H1 (cell line): ENCODE measurements at places on chromosomes 11 and 22. TPM values are rescaled to one million over a fixed set of nuclear protein-coding genes. Genes with fewer than 3 reads are reported as not detected.

- peak; percentile 44 for DNase-seq
Measured at GRCh38 chr22:46147061-46147460, 3.3 kb upstream of the PPARA start.

GRCh38 chr11:10605941-10606381 is 37.5 kb upstream of the LYVE1 start:
- no peak for DNase-seq

TMEM45B gene
- not detected in 2 replicates for total RNA-seq

DNA sequence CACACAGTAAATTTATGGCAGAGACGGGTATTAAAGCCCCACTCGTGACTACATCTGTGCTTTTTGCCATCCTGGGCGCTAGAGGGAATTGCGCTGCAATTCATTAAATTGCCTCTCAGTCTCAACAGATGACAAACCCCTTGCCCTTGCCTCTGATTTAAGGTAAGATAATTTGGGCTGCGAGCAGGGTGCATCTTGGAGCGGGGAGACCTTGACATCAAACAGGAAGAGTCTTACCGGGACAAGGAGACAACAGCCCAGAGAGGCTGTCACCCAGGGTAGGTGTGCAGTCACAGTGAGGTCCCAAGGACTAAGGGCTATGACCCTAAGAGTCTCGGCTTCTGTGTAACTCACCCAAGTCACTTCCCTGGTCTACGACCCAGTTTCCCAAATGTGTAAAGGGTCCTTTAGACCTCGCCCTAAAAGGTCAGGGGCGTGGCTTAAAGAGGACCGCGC is 449 bp upstream of the TOM1 start:
- DNase-seq = no peak

DNA sequence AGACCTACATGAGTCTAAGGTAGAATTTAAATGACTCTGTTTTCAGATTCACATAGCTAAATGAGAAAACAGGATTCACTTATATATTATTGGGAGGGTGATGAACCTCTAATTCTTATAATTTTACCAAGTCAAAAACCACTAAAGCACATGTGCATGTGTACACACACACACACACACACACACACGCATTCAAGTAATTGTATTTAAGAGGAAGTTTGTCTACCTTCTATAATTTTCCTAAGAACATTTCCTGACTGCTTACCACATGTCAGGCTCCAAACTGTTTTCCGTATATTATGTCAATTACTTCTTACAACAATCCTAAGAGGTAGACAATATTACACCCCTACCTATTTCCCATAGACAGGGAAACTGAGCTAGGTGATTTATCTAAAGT is 6.7 kb downstream of the RNF141 start:
- DNase-seq = no peak

- no peak for DNase-seq
Measured at GRCh38 chr22:41826430-41827383, 6.2 kb upstream of the SREBF2 start.

PPP6R2 gene
- total RNA-seq = 32.2 and 32.3 TPM in 2 replicates

DNA sequence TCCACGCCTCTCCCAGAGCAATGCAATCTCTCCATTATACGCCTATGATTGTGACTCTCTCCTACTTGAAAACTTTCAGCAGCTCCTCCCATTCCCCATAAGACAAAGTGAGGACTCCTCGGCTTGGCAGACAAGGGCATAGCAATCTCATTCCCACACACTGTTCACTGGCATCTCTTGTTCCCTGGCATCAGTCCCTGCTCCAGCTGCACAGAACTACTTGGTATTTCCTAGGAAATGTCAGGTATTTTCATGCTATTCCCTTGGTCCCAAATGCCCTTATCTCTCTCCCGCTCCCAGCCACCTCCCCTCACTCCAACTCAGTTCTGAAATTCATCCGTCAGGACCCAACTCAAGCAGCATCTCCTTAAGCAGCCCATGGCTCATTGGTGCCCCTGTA is 28.4 kb downstream of the TMPRSS5 start:
- DNase-seq = no peak

DNA sequence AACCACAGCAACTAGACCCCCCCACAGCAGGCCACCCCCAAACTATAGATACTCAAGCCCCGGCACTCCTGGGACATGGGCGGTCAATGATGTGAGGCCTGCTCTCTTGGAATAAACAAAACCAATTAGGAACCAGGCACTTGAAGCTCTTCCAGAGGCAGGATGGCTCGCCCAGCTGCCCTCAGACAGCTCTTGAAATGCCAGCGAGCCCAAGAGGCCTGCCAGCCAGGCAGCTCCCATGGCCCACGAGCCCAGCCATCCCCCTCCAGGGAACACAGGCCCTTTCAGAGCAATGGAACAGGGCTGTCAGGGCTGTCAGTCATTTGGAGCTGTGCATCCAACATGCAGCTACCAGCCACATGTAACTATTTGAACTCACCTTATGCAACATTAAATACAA is 34.0 kb upstream of the TFIP11 start:
- DNase-seq = no peak

- peak; percentile 83 for DNase-seq
Measured at GRCh38 chr11:128814856-128815705, 52.0 kb downstream of the KCNJ1 start.

DNA sequence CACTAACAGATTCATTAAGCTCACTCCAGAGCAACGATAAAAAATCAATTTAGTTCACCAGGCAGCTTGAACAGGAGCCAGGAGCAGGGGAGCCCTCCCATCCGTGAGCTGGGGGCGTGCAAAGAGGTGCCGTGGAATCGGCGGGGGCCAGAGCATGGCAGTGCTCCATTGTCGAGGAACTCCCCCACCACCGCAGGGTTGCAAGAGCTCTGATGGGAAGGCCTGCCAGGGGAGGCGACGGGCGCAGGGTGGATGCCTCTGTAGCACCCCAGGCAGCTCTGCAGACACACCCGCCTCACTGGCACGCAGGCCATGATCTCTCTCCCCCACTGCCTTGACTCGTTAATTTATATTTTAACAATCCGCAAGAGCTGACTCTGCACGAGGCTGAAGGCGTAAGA is 433.2 kb downstream of the MIAT start:
- DNase-seq = no peak

- no peak for DNase-seq
Measured at GRCh38 chr11:125569915-125570621, 791 bp downstream of the EI24 start.

GRCh38 chr22:17753401-17753989 is 20.8 kb downstream of the BID start:
- DNase-seq = no peak

- no peak for DNase-seq
Measured at GRCh38 chr11:128941573-128942271, 949 bp downstream of the TP53AIP1 start.

KRTAP5-11 gene
- not detected in 2 replicates for total RNA-seq

DNA sequence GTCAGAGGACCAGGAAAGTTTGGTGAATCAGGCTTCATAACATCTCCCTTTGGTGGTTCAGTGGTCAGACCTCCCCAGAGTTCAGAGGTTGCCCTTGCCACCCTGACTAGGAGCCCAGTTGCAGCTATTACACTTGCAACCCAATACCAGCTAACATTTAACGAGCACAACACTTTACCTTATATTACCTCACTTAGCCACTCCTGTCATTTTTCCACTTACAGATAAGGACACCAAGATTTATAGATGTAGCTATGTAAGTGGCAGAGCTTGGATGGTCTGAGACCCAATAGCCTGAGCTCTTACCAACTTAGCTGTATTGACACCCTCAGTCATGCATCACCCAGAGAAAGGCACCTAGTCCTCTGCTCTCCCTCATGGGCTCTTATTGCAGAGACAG is 234.7 kb downstream of the INSC start:
- no peak for DNase-seq

DNA sequence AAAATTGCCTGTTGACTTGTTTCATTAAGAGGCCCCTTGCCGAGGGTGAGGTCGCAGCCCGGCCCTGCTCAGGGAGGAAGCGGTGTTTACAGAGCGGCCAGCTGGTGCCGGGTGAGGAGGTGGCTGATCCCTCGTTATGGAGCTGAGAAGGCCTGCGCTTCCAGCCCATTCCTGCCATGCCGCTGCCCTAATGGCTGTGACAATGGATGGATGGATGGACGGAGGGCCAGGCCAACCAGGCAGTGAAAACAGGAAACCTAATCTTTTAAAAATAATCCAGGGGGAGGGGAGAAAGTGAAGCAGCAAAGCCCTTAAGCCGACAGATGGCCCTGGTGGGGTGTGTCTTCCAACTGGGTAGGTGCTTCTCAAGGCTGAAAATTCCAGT is 38.5 kb downstream of the BCR start:
- DNase-seq = no peak

OR51B4 gene
- not detected in 2 replicates for total RNA-seq

RFPL1 gene
- total RNA-seq = not detected in 2 replicates

- DNase-seq = no peak
Measured at GRCh38 chr11:110098645-110099044, 5.5 kb downstream of the ZC3H12C start.

- peak; percentile 96 for DNase-seq
Measured at GRCh38 chr22:19970479-19971275, 29.1 kb upstream of the TXNRD2 start.

GRCh38 chr11:57311109-57311936 is 13.4 kb downstream of the TNKS1BP1 start:
- DNase-seq = peak; percentile 94
